ENCODE measurements at places on chromosomes 13 and 19.

DNA sequence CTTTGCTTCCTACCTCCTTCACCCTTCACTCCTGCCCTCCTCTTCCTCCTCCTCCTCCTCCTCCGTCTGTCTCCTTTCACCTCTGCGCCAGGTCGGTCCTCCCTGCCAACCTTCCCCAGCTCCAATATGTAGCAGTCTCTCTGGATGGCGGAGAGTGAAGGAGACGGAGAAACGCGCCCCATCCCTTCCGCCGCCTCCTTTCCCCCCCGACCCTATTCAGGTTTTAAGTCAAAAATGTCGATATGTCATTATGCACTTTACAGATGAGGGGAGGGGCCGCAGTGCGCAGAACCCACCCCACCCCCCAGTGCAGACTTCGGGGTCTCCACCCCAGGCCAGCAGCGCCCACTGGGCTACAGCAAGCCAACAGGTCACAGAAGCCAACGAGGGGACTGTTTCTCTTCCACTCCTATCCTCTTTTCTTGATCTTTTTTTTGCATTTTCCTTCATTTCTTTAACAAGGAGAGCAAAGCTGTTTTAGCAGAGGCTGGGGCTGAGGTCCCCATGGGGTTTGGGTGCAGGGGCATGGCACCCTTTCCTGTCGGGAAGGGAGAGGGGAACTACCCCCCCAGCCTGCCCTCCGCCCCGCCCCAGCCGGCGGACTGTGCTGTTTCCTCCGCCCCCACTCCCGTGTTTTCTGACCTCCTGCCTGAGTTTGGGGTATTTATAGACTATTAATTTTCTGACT lies 9.2 kb downstream of the MIDN start:
- DNase-seq = no peak

- DNase-seq = no peak
Observed at GRCh38 chr19:47253467-47253881, 2.9 kb upstream of the CCDC9 start.

- DNase-seq = no peak
Observed at GRCh38 chr19:39084732-39085080, 538 bp downstream of the ACP7 start.

GRCh38 chr13:34300559-34300958 lies 482.6 kb downstream of the RFC3 start:
- no peak for DNase-seq

DNA sequence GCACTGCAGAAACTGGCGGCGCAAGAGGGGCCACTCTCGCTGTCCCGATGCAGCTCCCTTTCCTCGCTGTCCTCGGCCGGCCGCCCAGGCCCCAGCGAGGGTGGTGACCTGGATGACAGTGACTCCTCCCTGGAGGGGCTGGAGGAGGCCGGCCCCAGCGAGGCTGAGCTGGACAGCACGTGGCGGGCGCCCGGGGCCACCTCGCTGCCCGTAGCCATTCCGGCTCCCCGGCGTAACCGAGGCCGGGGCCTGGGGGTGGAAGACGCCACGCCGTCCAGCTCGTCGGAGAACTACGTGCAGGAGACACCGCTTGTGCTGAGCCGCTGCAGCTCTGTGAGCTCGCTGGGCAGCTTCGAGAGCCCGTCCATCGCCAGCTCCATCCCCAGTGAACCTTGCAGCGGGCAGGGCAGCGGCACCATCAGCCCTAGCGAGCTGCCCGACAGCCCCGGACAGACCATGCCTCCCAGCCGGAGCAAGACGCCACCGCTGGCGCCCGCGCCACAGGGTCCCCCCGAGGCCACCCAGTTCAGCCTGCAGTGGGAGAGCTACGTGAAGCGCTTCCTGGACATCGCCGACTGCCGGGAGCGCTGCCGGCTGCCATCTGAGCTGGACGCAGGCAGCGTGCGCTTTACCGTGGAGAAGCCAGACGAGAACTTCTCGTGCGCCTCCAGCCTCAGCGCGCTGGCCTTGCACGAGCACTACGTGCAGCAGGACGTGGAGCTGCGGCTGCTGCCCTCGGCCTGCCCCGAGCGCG lies 12.4 kb downstream of the C19orf25 start:
- DNase-seq = no peak

GRCh38 chr13:99836291-99836690 lies 135.3 kb downstream of the ZIC5 start:
- DNase-seq = no peak

GRCh38 chr19:6164906-6165531 lies 29.6 kb downstream of the ACSBG2 start:
- DNase-seq = no peak

- DNase-seq = no peak
Observed at GRCh38 chr19:2578391-2578890, 102.5 kb downstream of the GADD45B start.

DNA sequence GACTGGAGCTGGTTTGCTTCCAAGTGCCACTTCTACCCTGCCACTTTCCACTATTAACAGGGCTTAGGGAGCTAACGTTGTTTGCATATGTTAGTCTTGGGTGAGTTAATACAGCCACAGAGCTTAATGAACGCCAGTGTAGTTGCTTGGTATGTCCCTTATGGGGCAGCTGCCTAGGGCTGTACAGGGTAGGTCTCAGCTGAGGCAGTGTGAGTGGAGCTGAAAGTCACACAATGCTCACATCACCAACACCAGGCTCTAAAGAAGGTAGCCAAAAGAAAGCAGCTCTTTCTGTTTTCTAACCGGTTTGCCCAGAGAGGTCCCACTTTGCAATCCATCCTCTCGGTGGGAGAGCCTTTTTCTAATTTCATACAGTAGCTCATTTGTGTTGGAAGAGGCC lies 186.2 kb downstream of the RGCC start:
- DNase-seq = no peak

GRCh38 chr19:15418231-15418578 lies 583 bp downstream of the AKAP8L start:
- no peak for DNase-seq

DNA sequence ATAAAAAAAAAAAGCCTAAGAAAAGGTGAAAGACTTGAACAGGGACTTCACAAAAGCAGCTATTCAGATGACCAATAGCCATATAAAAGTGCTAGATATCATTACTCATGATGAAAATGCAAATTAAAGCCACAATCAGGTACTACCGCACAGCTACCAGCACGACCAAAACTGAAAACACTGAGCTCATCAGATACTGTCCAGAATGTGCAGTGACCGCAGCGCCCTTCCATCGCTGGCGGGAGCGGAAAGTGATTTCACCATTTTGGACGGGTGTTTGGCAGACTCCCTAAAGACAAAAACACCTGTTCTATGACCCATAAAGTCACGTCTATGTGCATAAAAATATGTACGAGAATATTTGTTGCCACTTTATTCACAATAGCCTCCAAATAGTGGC lies 60.7 kb downstream of the SLC6A16 start:
- DNase-seq = no peak

DNA sequence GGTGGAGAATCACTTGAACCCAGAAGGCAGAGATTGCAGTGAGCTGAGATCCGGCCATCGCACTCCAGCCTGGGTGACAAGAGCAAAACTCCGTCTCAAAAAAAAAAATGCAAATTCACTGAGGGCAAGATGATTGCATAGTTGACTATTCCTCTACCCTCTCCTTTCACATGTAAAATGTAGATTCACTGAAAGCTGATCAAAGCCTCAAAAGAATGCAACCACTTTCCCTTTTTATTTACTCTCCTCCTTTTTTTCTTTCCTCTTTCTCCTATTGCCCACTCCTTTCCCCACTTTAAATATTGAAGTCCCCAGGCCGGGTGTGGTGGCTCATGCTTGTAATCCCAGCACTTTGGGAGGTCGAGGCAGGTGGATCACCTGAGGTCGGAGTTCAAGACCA lies 6.3 kb downstream of the TEX101 start:
- DNase-seq = no peak

DNA sequence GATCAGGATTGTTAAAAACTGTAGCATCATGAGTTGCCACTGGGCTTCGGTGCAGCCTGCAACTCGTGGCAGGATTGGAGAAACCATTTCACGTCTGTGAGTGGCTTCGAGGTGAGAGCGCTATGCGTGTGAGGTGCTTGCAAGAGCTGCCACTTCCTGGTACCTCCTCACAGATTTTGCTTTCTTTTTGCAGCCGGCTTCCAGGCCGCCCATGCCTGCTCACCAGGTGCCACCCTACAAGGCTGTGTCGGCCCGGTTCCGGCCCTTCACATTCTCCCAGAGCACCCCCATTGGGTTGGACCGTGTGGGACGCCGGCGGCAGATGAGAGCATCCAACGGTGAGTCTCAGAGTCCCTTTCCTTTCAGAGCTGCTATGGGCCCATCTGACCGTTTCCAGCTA lies 57.9 kb upstream of the C1QTNF9 start:
- no peak for DNase-seq

DNA sequence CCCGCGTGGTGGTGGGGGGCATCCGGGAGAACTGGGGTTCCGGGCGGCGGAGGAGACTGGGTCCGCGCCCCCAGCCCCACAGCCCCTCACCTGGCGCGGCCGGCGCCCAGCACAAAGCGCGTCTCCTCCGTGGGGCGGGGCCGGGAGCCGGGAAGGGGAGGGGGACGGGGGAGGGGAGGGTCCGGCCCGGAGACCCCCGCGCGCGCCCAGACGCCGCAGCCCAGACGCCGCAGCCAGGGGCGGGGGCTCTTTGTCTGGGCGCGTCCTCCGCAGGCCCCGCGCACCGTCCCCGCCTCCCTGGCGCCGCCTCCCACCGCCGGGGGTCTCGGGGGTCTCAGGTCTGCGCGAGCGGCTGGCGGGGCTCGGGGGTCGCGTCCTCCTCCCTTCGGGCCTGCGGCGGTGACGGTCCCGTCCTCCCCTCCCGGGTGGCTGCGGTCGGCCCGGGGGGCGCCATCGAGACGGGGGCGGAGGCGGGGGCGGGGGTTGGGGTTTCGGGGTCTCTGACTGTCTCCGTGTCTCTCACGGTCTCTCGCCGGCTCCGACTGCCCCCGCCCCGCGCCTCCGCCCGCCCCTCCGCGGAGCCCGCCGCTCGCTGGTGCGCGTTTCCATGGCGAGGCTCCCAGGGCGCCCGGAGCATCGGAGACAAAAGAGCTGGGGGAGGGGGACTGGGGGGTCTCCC lies at the start of gene PLPPR3:
Gene PLPPR3, minus strand, starts transcription at position 131 of the 679 bp plus-strand sequence. CDS start 396 bp downstream, outside the sequence.
- DNase-seq = peak; percentile 63

GRCh38 chr13:27622102-27622820 lies 569 bp downstream of the POLR1D start:
- DNase-seq = peak; percentile 9

- DNase-seq = no peak
Observed at GRCh38 chr13:65744836-65745235, 1485.3 kb downstream of the PCDH9 start.

DNA sequence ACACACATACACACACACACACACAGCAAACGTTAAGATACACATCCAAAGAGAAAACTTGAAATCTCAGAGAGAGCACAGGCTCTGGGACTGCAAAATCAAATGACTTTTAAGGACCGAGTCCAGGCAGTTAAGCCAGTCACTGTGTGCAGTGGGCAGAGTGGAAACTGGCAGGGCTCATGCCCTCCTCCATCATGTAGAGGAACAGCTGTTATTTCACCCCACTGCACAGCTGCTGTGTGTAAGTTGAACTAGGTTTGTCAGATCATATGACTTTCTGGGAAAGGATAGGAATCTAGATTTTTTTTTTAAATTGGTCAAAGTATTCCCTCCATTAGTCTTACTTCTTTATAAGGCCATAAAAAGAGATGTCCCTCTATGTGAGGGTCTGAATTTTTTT lies 1002.1 kb downstream of the UQCRFS1 start:
- DNase-seq = no peak

- DNase-seq = no peak
Observed at GRCh38 chr13:25657157-25657556, 285.4 kb downstream of the ATP8A2 start.

- no peak for DNase-seq
Observed at GRCh38 chr19:4754248-4754647, 30.6 kb upstream of the DPP9 start.

DNA sequence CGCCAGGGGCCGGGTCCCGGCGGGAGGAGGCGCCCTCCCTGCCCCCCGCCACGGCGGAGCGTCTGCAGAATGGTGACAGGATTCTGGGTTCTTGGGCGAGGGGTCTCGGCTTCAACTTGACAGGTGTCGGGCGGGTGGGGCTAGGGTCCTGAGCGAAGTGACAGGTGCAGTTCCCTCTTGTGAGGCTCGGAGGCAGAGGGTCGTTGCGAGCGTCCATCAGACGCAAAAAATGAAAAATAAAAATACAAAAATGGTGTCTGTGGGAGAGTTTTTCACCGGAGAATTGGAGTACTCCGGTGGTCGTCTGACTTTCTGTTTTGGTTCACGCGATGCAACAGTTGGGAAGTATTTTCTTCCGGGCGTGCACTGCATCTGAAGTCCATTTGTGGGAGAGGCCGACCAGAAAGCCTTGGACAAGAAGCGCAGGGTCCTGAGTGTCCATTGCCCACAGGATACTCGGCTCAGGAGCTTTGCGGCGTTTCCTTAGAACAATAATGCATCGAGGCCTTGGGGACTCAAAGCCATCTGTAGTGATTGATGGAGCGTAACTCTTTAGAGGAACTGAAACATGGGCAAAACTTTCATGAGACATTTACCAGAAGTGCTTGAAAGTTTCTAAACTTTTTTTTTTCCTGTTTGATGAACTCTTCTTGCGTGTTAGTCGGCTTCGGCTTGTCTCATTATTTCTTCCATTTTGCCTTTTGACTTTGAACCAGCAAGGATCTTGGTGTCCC lies 759 bp downstream of the RB1 start:
- DNase-seq = no peak

GRCh38 chr19:55474269-55475265 lies 1.9 kb upstream of the ZNF628 start:
- DNase-seq = no peak

DNA sequence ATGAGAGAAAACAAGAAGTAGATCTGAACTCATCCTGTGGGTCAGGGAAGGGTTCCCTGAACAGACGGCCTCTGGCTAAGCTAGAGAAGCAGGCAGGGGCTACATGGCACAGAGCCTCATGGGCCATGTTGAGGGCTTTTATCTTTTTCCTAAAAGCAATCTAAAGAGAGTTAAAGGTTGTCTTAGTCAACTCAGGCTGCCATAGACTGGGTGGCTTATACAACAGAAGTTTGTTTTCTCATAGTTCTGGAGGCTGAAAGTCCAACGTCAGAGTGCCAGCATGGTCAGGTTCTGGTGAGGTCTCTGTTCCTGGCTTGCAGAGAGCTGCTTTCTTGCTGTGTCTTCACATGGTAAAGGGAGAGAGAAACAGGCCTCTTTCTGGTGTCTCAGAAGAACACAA lies 2.9 kb upstream of the MBNL2 start:
- no peak for DNase-seq

DNA sequence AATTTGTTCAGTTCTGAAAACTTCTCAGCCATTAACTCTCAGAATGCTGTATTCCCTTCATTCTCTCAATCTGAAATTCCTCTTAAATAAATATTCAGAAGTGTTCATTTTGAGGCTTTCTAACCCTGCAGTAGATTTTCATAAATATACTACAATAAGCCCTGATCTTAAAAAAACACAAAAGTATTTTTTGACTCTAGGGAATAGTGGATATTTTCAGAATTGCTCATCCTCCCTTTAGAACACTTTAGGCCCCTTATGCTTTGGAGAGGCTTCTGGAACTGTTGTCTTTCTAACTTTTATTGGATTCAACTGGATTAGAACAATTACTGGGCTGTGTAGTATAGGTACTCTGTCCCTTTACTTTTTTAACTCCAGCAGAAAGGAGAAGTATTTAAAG lies 1662.6 kb upstream of the MIR17HG start:
- no peak for DNase-seq

GRCh38 chr13:66365101-66365500 lies 865.0 kb downstream of the PCDH9 start:
- DNase-seq = no peak
